NAMALWA (cell line): ENCODE measurements at places on chromosomes 3 and 15.

- DNase-seq: no peak
Measured at GRCh38 chr15:28942046-28942445, 56.3 kb downstream of the APBA2 start.

- DNase-seq: no peak
Measured at GRCh38 chr3:99601515-99601914, 36.9 kb upstream of the COL8A1 start.

DNA sequence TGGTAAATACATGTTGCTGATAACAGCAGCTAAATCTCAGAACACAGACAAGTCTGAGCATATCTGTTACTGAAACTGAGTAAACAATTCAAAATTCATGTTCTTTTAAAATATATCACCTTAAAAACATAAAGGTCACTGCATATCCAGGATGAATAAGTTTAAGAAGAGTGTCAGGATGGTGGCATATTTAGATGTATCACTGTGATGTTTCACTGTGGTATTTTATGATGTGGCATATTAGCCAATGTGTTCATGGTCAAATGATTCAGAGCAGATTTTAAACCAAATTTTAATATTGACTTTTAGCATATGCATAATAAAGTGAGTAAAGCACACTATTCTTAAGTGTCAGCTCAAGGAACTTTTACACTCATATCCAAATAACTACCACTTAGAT lies 346.4 kb upstream of the DPPA4 start:
- no peak for DNase-seq

DNA sequence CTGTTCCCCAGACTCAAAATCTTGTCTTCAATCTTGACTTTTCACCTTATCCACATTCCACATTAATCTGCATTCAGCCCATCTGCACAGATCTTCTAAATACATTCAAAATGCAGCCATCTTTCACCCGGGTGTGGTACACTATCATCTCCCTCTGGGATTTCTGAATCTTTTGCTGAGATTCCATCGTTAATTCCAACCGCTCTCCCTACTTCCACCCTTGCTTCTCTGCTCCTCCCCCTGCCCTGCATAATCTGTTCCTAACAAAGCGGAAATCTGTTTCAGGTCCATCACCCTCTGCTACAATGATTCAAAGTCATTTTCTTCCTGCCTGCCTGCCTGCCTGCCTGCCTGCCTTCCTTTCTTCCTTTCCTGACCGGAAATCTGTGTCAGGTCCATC lies 7.9 kb upstream of the GOLGA8B start:
- DNase-seq: no peak

DNA sequence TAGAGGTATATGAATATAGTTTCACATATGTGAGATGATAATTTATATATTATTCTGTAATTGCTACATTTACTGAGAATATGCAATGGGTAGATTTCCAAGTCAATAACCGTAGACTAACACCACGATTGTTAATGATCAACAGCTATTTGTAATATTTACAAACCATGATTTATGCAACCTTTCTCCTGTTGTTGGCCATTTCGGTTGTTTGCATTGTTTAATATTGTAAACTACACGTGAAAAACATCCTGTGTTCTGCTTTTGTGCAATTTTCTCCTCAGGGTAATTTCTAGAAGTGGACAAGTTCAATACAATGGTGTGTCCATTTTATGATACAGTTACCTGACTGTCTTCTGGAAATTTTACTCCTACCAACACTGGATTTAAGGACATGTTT lies 29.3 kb upstream of the RAB11A start:
- DNase-seq: no peak

- DNase-seq: no peak
Measured at GRCh38 chr3:109188741-109189140, 52.2 kb downstream of the C3orf85 start.

GRCh38 chr3:134291319-134292254 lies 40.9 kb upstream of the RYK start:
- DNase-seq: no peak

- DNase-seq: peak; percentile 77
Measured at GRCh38 chr15:77496715-77497109, 76.0 kb downstream of the HMG20A start.

GRCh38 chr3:127629467-127630403 lies 750 bp downstream of the PODXL2 start:
- peak; percentile 20 for DNase-seq

DNA sequence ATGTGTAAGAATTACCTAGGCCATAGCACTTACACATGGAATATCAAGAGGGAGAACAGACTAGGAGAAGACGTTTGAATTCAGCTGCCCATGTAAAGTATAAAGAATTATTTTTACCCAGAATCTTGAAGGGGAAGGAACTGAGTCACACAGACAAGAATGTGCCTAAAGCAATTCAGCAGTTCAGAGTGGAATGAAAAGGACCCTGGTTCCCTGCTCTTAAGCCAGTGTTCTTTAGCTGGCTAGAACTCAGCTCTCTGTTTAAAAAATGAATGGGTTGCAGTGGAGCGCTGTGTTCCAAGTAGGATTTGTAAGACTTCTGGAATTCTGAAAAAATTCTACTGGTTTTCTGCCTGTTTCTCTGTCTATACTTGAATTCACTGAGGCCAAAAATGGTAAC lies 440.2 kb downstream of the LPP start:
- DNase-seq: no peak

DNA sequence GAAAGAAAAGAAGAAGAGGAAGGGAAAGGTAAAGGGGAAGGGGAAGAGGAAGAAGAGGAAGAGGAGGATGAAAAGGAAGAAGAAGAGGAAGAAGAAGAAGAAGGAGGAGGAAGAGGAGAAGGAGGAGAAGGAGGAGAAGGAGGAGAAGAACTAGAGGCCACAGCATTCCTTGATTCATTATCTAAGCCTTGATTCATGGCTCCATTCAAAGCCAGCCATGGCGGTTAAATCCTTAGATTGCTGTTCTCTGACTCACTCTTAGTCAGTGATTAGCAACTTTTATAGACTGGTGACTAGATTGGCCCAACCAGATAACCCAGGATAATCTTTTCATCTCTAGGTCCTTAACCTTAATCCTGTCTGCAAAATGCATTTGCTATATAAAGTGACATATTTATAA lies 47.6 kb downstream of the OSTN start:
- no peak for DNase-seq

DNA sequence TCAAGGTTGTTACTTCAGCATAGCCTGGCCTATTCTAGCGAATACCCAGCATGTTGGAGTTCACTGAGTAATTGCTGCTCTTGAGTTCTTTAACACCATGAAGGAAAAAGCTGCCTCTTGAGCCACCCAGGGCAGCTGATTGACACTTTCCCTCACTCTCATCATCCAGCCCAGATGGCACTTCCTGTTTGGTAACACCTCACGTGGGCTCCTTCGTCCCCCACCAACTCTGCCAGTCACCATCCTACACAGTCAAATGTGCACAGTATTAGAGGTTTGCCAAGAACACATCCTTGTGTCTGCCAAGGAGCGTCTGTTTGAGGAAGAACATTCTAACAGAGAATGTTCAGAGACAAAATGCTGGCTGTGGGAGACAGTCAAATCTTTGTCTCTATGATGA lies 266.3 kb downstream of the RPLP1 start:
- DNase-seq: peak; percentile 25

DNA sequence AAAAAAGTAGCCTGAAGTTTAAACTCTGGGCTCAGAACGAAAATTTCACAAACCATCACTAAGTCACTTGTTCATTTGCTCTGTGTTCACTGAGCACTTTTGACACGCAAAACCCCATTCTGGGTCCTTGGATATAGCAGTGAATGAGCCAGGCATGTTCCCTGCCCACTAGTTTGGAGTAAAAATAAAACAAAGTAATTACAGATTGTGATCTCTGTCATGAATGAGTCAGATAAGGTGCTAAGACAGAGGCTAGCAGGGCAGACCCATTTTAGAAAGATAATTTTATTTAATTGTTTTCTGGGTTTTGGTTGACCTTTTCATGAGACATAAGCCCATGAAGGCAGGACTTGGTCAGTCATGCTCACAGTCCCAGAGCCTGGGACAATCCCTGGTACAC lies 84.1 kb upstream of the ARHGEF3 start:
- DNase-seq: no peak

DNA sequence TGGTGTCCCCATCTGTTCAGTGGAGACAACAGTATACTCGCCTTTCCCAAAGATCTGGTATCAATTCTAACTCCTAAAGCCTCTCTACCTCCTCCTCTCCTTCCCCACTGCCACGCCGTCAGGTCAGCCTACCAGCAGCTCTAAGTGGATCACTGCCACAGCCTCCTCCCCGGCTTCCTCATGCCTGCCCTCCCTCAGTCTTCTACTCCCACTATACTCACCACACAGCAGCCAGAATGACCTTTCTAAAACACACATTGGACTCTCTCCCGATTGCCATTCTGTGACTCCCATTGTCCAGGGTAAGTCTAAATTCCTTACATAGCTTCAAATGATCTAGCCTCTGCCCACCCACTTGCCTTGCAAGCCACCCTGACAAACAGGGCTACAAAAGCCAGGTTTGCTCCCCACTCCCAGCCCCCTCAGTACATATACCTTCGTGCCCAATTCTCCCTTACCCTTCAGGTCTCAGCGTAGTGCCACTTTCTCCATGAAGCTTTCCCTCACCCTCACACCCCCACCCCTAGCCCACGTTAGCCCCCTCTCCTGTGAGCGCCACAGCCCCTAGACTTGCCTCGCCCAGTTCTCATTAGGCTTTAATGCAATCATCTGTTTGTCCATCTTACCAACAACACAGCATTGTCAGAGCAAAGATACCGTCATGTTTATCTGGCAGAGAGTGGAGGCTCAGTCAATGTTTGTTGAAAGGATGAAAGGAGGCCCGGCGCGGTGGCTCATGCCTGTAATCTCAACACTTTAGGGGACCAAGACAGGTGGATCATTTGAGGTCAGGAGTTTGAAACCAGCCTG lies 9.5 kb upstream of the SEMA7A start:
- no peak for DNase-seq
